ENCODE measurements at places on chromosomes 3 and 15.

- no peak for DNase-seq
Observed at GRCh38 chr3:139450159-139450558, 26.2 kb downstream of the RBP2 start.

DNA sequence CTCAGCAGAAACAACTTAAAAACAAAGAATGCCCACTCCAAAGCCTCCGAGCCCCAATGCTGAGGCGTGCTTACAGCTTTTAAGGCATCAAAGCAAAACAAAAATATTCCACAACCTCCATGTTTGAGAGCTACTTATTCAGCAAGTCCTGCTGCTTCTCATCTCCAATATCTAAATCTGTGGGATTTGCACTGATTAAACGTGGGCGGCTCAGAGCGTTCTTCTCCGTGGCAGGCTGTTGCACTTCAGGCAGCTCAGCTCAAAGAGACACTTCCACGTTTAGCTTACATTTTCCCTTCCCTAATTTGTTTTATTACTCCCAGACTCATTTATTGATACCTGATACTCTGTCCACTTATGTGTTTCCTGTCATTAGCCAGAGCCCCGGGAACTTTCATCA is 282.6 kb upstream of the MCTP2 start:
- DNase-seq = no peak

- no peak for DNase-seq
Observed at GRCh38 chr3:195043607-195044339, 227.2 kb downstream of the XXYLT1 start.

GRCh38 chr3:99843590-99844258 is 26.1 kb downstream of the CMSS1 start:
- no peak for DNase-seq

DNA sequence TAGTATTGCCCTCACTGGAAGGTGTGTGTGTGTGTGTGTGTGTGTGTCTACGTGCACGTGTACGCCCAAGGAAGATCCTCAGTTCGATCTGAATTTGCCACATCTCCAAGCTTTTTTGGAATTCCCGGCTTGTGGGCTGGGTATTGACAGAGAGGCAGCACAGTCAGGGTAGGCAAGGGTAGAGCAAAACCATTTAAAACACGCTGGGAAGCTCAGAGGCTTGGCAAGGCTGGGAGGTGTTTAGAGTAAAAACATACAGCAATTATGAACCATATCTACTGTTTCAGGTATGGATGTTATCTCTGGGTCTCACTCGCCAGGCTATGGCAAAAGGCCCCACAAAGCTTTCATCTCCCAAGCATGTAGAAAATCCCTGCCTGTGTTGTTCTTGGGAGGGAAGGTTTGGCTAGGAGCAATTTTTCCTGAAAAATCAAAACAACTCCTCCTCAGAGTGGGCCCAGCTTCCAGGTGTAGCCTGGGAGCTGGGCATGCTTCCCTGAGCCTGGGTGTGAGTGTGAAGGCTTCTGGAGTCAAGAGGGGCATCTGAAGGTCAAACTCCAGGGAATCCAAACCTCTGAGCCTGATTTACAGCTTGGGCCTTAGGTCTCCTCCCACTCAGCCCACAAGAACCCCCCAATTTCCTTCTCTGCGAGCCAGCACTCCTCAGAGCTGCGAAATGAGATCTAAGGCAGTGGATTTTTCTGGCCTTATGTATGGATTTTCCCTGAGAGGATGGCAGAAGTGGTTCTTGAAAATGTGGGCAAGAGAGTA is 244.8 kb upstream of the TPRG1 start:
- no peak for DNase-seq

- DNase-seq = no peak
Observed at GRCh38 chr3:156273111-156273694, 152.8 kb downstream of the KCNAB1 start.

DNA sequence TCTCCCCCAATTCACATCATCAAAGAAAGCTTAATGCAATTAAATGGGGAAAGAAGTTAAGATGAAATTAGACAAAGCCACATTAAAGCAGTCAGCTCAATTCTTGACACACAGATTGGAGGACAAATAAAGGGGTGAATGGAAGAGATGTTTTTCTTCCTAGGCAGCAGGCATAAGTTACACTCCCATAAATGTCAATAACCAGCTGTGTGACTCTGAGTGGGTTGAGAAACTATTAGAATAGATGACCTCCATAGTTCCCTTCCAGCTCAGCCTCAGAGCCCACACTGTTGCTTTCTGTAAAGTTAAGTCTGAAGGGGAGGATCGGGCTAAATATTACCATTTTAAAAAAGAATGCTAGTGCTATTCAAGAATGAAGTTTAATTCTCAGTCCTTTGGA is 71.0 kb downstream of the THBS1 start:
- DNase-seq = no peak

- DNase-seq = peak; percentile 1
Observed at GRCh38 chr15:45276831-45277230, 24.8 kb downstream of the SLC28A2 start.

GRCh38 chr15:80703965-80704364 is 8.9 kb downstream of the ABHD17C start:
- no peak for DNase-seq

DNA sequence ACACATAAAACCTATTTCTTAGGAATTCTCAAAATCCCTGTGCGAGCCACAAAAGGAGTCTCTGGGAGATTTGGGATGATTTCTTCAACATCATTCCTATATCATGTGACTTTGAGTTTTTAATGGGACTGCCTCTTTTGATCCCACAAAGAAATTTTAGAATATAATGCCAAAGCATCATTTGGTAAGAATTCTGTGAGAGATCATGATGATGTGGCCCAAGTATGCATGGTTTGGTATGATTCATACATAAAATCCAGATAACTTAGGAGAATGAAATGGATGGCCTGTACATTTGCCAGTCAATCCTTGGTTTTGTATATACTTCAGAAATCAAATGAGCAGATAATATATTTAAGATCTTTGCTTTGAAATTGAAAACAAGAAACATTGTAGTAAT is 61.3 kb downstream of the UBE2E2 start:
- DNase-seq = no peak

- no peak for DNase-seq
Observed at GRCh38 chr15:39720621-39721611, 61.7 kb downstream of the FSIP1 start.

DNA sequence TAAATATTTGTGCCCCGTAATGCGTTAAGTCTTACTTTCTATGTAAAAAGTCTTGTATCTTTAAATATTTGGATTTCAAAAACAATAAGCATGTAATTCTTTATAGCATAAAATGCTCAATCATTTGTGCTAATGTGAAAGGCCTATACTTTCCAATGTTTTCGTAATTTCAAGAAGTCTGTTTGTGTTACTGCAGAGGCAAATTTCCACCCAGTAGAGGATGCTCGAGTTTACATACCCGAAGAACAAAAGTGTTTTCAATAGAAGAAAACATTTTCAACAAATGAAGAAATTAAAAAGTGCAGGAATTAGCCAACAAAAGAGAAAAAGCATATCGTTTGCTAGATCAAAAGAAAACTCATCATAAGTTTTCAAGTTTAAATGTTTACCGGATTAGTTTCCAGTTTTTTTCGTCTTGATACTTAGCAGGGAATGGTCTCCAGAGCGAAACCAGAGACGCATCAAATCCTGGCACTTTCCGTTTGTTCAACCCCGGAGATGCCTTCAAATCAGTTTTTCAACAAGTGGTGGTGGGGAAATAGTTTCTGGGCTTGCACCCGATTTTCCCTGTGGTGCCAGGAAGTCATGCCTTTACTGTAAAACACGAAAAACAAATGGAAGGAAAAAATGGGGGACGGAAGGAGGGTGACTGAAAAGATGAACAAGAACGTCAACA is 1.0 kb downstream of the CGGBP1 start:
- DNase-seq = no peak

- no peak for DNase-seq
Observed at GRCh38 chr3:154015307-154015706, 105.9 kb upstream of the ARHGEF26 start.
